T-helper 22 cell (primary cell): ENCODE measurements at places on chromosomes 2 and 18.

DNA sequence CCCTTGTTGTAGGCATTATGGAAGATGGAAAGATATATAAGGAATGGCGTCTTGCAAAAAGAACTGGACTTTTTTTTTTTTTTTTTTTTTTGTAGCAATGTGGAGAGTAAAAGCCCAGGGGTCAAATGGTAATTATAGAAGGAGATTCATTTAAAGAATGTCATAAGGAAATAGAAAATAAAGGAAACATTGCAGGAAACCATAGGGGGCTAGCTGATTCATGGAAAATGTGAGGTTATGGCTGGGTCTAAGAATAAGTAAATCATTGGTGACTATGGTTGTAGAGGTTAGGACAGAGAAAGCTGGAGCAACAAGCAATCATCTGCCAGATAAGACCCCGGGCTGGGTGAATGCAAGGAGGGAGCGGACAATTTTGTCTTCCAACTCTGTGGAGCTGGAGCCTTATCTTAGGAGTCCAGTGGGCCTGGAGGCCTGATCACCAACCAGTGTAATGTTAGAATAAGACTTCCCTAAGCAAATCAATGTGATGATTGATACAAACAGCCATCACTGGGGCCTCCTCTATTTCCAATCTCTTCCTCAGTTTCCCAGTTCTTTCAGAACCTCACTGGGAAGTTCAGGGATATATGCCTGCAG, 201.2 kb upstream of the TNP1 start:
- no peak for DNase-seq

- DNase-seq, result no peak
Observed at GRCh38 chr2:120278901-120279300, 26.2 kb downstream of the RALB start.

DNA sequence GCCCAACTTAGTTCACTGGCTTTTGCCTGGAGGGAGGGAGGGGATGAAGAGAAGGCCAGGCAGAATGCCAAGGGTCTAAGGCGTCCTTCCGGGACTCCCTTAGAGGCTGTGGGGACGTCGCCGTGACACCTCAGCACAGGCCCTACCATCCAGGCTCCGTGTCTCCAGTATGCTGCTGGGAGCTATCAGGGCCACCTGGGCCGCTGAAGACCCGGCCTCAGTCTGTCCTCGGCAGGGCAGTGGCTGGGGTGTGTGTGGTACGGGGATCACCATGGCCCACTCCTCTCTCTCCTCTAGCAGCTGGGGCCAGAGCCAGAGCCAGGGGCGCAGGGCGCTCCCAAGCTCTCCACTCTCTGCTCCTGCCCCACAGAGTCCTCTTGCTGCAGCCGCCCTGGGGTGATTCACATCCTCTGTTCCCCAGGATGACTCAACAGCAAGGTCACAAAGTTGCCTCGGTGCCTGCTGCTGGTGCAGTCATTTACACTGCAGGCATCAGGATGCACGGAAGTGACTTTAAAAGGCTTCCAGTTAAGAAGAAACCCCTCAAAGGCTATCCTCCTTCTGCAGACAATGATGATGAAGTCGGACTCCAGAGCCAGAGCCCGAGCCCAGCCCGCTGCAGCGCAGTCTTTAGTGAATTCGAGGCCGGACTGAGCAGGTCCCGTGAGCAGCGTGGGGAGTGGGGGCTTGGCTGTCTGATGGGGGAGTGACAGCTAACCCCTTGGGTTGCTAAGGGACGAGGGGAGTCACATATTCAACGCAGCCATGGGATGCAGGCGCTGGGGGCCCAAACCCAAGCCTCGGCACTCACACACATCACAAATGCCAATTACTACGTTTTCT, 31.9 kb downstream of the SNORC start:
- no peak for DNase-seq

DNA sequence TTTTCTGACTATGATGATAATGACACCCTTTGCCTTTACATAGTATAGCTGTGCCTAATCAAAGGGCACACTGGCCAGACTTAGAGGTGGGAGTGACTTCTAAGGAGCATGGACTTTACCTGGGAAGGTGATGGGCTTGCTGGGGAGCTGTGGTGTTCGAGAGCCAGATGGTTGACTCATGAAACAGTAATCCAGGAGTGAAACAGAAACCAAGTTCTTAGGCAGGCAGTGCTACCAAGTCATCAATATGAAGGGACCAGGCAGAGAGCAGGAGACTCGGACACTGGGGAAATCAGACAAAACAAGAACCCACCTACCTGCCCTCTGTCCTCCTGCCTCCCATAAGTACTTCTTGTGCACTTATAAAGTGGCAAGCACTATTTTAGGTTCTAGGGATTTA, 430.4 kb downstream of the DLGAP1 start:
- DNase-seq, result no peak

- DNase-seq, result no peak
Observed at GRCh38 chr18:8777846-8778245, 72.5 kb downstream of the MTCL1 start.
